ENCODE measurements at places on chromosomes 3 and 15.

- no peaks in the 10 kb centered on the region for H3K27me3 ChIP-seq
- no peak for DNase-seq
- H3K27ac ChIP-seq: no peak overlapping the region
- H3K4me3 ChIP-seq: no peak overlapping the region
Measured at GRCh38 chr15:69668963-69669362, 216.3 kb downstream of the RPLP1 start.

- no peaks in the 10 kb centered on the region for H3K36me3 ChIP-seq
- no peaks in the 10 kb centered on the region for H3K27me3 ChIP-seq
- H3K4me3 ChIP-seq: no peak overlapping the region
- no peaks in the 10 kb centered on the region for H3K4me1 ChIP-seq
- no peak for DNase-seq
Measured at GRCh38 chr3:66441692-66442091, 59.1 kb downstream of the LRIG1 start.

DNA sequence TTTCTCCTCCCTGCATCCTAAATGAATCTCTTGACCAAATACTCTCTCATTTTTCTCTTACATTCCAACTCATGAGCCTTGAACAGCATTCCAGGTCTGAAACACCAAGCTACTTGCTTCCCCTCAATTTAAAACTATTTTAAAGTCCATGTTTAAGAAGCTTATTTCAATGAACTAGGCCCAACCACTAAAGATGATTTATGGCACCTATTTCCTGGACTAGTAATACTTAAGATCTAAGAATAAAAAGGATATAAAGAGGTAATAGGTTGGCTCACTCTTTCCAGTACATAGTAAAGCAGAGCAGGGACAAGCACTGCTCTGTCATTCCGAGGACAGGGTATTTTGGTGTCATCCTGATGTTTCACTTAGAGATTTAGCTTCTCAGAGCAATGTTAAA lies 219.3 kb upstream of the TMCO5A start:
- H3K27ac ChIP-seq: no peak overlapping the region
- DNase-seq: no peak
- no peaks in the 10 kb centered on the region for H3K4me1 ChIP-seq
- H3K27me3 ChIP-seq: no peaks in the 10 kb centered on the region
- H3K4me3 ChIP-seq: no peak overlapping the region

GRCh38 chr3:193240850-193241706 lies at the start of gene PLAAT1:
Gene PLAAT1 (plus strand): TSS chr3:193241222. CDS start chr3:193255651, 14,429 bp downstream.
- H3K36me3 ChIP-seq: no peaks in the 10 kb centered on the region
- peak within 1 kb of the TSS; percentile 44 for H3K27ac ChIP-seq
- H3K4me1 ChIP-seq: no peaks in the 10 kb centered on the region
- no peak for DNase-seq

- no peaks in the 10 kb centered on the region for H3K27me3 ChIP-seq
- no peak overlapping the region for H3K4me3 ChIP-seq
- no peaks in the 10 kb centered on the region for H3K36me3 ChIP-seq
- H3K4me1 ChIP-seq: peaks cover 5% of the 10 kb centered on the region
Measured at GRCh38 chr3:27545061-27545460, 60.9 kb upstream of the SLC4A7 start.

DNA sequence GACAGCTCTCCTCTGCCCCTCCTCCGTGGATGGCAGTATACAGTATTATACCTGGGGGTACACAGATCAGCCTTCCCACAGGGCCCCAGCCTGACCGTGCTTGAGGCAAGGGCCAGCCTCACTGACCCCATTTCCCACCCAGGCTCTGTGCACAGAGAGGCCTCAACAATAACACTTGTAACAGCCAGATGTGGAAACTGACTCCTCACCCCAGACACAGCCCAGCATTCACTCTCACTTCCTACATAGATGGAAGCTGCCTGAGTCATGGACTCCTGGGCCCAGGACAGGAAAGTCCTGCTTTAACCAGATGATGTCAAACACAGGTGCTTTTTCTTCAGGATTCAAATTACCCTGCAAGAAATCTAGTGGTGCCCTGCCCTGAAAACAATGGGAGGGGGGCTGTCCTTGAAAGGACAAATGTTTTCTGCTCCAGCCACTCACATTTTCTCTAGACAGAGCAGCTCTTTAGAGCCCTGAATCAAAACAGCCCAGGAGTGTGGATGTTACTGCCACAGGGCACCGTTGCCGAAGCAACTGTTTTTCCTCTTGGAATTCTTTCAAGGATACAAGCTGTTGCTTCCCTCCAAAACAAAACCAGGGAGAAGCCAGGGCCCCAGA lies 16.4 kb downstream of the CCDC12 start:
- peaks cover 4% of the 10 kb centered on the region for H3K4me1 ChIP-seq
- no peak overlapping the region for H3K27ac ChIP-seq
- no peak overlapping the region for H3K4me3 ChIP-seq
- DNase-seq: no peak

GRCh38 chr3:101413656-101414055 lies 93.3 kb upstream of the IMPG2 start:
- H3K4me1 ChIP-seq: no peaks in the 10 kb centered on the region
- H3K4me3 ChIP-seq: no peak overlapping the region
- H3K36me3 ChIP-seq: no peaks in the 10 kb centered on the region
- no peaks in the 10 kb centered on the region for H3K27me3 ChIP-seq

- H3K27me3 ChIP-seq: no peaks in the 10 kb centered on the region
- no peak for DNase-seq
- no peaks in the 10 kb centered on the region for H3K4me1 ChIP-seq
- H3K36me3 ChIP-seq: no peaks in the 10 kb centered on the region
Measured at GRCh38 chr3:61627768-61628185, 66.4 kb downstream of the PTPRG start.

GRCh38 chr15:34582461-34583371 lies 735 bp downstream of the GOLGA8B start:
- H3K27me3 ChIP-seq: no peaks in the 10 kb centered on the region
- no peaks in the 10 kb centered on the region for H3K36me3 ChIP-seq
- DNase-seq: no peak
- peak overlapping the region; percentile 89 for H3K4me3 ChIP-seq
- peaks cover 27% of the 10 kb centered on the region for H3K4me1 ChIP-seq

- no peaks in the 10 kb centered on the region for H3K36me3 ChIP-seq
- H3K4me1 ChIP-seq: peaks cover 15% of the 10 kb centered on the region
- peak overlapping the region; percentile 98 for H3K4me3 ChIP-seq
- no peak for DNase-seq
Measured at GRCh38 chr3:120743556-120744195, 1.1 kb downstream of the GTF2E1 start.

DNA sequence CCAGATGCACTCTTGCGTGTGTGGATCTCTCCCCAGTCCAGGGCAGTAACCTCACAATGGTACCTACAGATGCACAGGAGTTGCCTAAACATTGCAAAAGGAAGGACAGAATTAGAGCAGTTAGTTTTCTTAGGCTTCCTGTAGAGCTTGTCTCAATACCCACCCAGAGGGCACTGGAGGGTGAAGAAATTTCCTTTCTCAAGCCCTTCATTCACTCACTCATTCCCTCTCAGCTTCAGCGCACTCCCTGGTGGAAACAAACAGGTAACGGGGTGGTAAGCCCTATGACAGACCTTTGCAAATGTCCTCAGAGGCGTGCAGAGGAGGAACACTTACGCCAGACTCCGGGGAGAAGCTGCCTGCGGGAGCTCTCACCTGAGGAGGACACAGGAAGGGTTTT lies 267.4 kb upstream of the HES1 start:
- peak overlapping the region; percentile 67 for H3K27ac ChIP-seq
- H3K4me1 ChIP-seq: peaks cover 36% of the 10 kb centered on the region

DNA sequence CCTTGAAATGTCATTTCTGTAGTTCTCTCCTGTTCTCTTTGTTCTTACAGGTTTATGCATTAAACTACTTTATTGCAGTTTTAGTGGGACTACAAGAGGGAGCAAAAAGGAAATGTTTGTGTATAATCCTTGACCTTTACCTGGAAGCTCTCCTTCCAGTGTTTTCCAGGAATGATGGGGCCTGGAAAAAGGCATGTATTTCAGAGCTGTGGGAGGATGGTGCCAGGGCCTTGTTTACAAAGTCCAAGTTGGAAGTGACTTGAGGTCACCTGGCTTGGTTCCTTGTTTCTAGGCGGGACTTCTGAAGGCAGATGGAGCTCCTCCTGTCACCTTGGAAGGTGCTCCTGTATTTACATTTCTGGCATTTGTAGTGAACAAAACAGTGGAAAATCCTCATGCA lies 15.1 kb downstream of the ACVR2B start:
- no peak overlapping the region for H3K4me3 ChIP-seq
- no peaks in the 10 kb centered on the region for H3K36me3 ChIP-seq
- H3K27ac ChIP-seq: no peak overlapping the region
- H3K27me3 ChIP-seq: no peaks in the 10 kb centered on the region
- no peaks in the 10 kb centered on the region for H3K4me1 ChIP-seq
- no peak for DNase-seq

- H3K27ac ChIP-seq: no peak overlapping the region
- no peak overlapping the region for H3K4me3 ChIP-seq
Measured at GRCh38 chr15:60673166-60673565, 194.2 kb upstream of the ICE2 start.

Data from Panc1 (cell line).